ENCODE measurements at places on chromosomes 2 and 18.

GRCh38 chr2:196239622-196240587, 68.5 kb upstream of the STK17B start:
- no peak for DNase-seq

DNA sequence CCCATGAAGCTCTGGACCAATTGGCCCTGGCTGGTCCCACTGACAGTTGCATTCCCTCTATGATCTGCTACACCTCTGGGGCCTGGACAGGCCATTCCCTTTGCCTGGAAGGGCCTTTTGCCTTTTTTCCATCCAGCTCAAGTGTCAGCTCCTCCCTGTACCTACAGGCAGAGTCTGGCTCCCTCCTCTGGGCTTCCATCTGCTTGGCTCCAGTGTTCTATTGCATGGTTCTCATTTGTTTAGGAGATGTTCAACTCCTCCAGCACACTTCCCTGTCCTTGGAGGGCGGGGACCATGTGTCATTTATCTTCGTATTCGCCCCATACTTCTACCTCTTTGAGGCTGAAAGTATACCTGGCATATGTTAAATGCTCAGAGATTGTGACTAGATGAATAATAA, 61.1 kb downstream of the PRKCE start:
- no peak for DNase-seq

DNA sequence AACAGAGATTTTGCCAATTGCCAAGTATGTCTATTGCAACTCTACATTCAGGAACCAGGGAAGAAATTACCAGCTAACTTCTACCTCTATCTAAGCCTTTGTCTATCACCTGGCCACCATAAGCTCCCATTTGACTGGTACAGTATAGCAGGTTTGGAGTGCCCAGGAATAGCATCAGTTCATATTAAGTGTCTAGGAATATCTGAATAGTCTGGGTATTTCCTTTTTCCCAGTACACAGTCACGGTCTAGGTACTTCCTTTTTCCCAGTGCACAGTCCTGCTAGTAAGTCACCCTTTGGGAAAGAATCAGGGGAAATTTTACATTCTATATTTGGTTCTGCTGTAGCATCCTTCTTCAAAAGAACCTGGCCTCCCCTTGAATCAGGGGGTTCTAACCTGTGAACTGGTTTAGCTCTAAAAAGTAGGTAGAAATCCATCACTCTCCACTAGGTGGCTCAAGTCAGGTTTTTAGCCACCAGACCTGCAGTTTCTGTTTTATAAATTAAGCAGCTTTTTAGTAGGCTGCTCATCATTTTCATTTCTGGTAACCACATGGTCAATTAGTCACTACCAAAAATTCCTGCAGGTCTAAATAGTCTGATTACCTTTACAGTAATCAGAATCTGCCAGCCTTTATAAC, 49.3 kb upstream of the DNAJC10 start:
- no peak for DNase-seq

DNA sequence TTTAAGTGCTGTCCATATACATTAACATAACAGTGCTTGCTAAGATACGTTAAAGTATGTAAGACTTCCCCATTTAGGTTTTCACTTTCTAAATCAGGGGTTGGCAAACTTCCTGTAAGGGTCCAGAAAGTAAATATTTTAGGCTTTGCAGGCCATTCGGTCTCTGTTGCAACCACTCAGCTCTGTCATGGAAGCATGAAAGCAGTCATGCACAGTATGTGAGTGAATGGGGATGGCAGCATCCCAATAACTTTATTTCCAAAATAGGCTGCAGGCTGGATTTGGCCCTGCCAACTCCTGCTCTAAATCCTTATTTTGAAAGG, 128.7 kb downstream of the PLA2R1 start:
- DNase-seq, result no peak

DNA sequence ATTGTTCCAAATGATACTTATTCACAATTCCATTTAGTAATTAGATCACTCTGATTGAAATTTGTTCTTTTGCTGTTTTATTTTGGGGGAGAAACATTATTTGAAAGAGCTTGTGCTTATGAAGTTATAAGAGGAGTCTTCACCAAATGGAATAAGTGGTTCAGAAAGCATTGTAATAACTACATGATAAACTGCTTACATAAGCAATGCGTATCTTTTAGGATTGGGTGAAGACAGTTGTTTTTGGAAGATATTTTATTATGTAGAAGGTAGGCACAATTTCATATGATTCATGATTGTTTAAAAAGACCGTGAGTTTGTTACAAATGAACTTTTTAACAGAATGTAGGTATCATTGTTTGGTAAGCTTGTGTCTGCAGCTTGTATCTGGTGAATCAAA, 14.5 kb downstream of the ZNF638 start:
- DNase-seq, result no peak

DNA sequence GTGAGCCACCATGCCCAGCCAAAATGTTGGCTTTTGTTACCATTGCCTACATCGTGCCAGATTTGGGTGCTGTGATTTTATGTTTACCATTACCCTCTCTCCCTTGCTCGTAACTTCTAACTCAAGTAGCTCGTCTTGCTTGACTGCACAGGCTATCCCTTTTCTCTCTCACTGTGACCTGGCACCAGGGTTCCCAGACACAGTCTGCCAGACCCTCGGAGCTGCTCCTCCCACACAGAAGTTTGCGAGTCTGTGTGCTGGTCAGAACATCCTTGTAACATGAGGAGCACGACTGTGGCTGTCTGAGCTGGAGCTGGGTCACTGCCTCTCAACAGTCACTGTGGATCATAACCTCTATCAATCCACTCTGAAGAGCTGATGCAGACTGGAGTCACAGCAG, 152.5 kb upstream of the ACKR3 start:
- DNase-seq, result peak; percentile 65

DNA sequence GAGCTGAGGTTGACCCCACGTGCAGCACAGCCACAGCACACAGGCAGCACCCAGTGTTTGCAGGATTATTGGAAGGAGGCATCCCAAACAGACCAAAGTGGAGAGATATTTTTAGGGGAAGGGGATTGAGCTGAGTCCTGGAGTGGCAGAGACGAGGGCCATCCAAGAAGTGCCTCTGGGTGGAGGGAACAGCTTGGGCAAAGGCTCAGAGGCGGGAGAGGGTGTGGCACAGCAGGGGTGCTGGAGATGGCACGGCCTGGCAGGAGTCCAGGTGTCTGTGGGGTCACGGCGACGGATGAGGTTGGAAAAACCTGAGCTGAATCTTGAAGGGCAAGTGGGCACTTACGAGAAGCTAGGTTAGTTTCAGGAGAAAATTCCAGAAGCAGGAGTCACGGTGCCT, 60.6 kb downstream of the INHBB start:
- DNase-seq, result no peak

- no peak for DNase-seq
Observed at GRCh38 chr2:71534826-71535225, 81.5 kb downstream of the DYSF start.

- no peak for DNase-seq
Observed at GRCh38 chr18:42231284-42231683, 276.2 kb downstream of the PIK3C3 start.

- no peak for DNase-seq
Observed at GRCh38 chr18:24878289-24878688, 417.9 kb downstream of the HRH4 start.

- DNase-seq, result no peak
Observed at GRCh38 chr2:231425291-231425810, 29.8 kb downstream of the B3GNT7 start.

DNA sequence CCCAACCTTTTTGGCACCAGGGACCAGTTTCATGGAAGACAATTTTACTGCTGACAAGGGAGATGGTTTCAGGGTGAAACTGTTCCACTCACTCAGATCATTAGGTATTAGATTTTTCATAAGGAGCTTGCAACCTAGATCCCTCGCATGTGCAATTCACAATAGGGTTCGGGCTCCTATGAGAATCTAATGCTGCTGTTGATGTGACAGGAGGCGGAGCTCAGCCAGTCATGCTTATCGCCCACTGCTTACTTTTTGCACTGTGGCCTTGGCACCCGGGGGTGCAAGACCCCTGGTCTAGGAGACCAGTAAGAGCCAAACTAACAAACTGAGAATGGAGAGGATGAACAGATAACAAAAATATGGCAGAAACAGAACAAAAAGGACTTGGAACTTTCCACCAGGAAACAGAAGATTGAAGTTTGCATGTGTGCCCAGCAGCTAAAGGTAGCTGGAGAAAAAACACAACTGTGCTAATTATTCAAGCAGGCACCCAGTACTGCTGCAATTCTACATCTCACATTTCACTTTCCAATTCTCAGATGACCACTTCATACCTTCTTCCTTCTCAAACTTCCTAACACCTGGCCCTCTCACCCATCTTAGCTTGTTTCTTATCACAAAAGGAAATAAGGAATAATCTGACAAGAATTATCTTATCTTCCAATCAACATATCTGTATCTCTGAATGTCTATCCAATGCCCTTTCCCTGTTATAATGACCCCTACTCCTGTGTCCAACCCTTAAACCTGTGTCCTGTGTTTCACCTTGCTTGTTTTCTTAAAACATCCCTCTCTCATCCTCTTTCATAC, 24.8 kb downstream of the SP3 start:
- no peak for DNase-seq

- DNase-seq, result no peak
Observed at GRCh38 chr2:184728411-184728810, 130.1 kb downstream of the ZNF804A start.

- no peak for DNase-seq
Observed at GRCh38 chr2:171279983-171280790, 119.5 kb upstream of the TLK1 start.

- no peak for DNase-seq
Observed at GRCh38 chr2:232296776-232297525, 81.6 kb upstream of the ALPP start.

DNA sequence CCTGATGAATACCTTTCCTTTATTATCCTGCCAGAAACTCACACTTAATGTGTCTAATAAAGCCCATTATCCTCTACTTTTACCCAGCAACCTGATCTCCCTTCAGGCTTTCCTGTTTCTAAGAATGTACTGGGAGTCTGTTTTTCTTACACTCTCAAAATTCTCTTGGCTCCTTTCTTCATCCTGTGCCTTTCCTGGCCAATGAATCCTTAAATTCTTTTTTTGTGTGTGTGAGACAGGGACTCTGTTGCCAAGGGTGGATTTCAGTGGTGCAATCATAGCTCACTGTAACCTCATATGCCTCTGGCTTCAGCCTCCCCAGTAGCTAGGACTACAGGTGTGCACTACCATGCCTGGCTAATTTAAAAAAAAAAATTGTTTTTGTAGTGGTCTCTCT, 72.7 kb downstream of the MAP2 start:
- DNase-seq, result no peak

DNA sequence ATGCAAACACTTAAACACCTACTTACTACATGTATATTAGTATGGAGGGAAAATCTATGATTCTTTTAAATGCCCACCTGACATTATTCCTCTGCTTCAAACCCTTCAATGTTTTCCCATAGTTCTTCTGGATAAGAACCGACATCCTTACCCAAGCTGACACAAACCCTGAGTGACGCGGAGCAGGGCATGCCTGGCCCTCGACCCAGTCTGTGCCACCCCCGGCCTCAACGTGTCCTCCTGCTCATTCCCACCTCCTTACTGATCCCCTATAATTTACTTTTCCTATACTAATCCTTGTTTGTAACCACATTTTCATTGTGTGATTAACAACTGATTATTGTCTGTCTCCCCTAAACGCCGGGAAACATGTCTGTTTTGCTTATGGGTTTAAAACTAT, 17.5 kb downstream of the KIDINS220 start:
- DNase-seq, result no peak

GRCh38 chr18:39019989-39020388, 1454.4 kb upstream of the CELF4 start:
- DNase-seq, result no peak

GRCh38 chr18:830315-830901, 18.4 kb upstream of the YES1 start:
- DNase-seq, result no peak

GRCh38 chr2:144937910-144938709, 418.2 kb upstream of the ZEB2 start:
- DNase-seq, result no peak

GRCh38 chr2:231640641-231641111, 48.0 kb downstream of the TEX44 start:
- DNase-seq, result no peak

DNA sequence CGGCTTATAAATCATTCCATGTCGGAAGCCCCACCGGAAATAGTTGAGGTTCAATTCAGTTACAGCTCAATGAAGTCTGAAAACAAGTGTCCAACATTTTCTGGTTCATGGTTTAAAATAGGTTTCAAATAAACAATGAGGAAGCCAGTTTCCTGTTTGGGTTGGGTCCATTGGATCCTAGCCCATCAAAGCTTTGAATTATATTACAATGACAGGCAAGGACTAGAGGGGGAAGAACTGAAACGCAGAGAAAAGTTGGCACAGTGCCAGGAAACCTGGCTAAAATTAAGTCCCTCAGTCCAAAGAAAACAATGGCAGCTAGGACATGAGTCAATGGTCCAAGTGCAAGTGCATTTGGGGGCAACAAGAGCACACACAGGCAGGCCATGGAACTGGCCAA, 32.0 kb downstream of the SLC14A1 start:
- no peak for DNase-seq

DNA sequence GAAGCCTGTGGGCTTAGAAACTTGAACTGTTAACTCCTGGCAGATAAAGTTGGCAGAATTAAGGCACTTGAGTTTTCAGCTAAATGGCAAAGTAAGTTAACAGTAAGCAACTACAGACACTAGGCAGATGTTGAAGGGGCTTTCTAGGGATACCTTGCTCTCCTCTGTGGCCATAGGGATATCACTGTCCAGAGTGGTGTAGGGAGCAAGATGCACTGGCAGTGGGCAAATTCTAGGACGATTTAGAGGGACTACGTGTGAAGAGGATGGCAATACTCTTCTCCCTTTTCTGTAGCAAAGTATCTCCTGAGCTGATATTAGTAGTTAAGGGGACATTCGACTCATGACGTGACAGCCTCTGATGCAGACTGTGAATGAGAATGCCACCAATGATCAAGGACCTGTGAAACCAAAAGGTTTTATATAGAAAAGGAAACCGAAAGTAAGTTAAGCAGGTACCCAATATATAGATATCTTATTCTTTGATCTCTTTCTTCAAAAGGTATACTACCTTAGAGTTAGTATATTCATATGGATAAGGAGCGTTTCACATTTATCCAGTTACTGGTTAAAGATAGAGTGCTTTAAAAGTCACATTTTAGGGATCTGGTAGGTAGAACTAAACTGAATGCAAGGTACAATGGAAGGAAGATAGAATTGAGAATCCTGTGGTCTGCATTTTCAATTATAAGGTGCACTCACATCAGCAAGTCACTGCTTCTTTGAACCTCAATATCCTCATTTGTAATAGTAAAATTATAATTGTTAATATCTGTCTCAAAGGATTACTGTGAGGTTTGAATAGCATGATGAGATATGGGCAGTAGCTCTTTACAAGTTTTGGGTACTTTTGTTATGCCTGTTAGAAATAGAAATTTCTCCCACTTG, 106.4 kb downstream of the KCNH7 start:
- no peak for DNase-seq

GRCh38 chr2:240398661-240399267, 36.7 kb upstream of the GPC1 start:
- DNase-seq, result peak; percentile 3

- DNase-seq, result no peak
Observed at GRCh38 chr2:110205660-110206455, 1.0 kb upstream of the NPHP1 start.
